Activated CD4-positive, alpha-beta T cell treated with anti-CD3 and anti-CD28 coated beads, Interleukin-2, amount 50 U/mL, for 48 hours (primary cell): ENCODE measurements at places on chromosomes 7 and 10.

- no peak for DNase-seq
Measured at GRCh38 chr10:73406846-73407245, 7.0 kb downstream of the ANXA7 start.

- no peak for DNase-seq
Measured at GRCh38 chr7:74226633-74227032, 16.8 kb downstream of the LAT2 start.

- no peak for DNase-seq
Measured at GRCh38 chr7:140275069-140275965, 98.5 kb upstream of the KDM7A start.

- DNase-seq = no peak
Measured at GRCh38 chr7:130381468-130382312, 1.4 kb downstream of the CPA1 start.

GRCh38 chr7:40611095-40611871 is 476.5 kb downstream of the SUGCT start:
- DNase-seq = no peak

GRCh38 chr10:100184426-100184825 is 1.4 kb downstream of the ERLIN1 start:
- DNase-seq = no peak

GRCh38 chr7:41428381-41428780 is 274.5 kb downstream of the INHBA start:
- no peak for DNase-seq
